ENCODE measurements at places on chromosomes 6 and 20. TPM values are rescaled to one million over a fixed set of nuclear protein-coding genes. Genes with fewer than 3 reads are reported as not detected.
A peak's percentile ranks its signal among the peaks of the same experiment; 100 is the strongest.

DNA sequence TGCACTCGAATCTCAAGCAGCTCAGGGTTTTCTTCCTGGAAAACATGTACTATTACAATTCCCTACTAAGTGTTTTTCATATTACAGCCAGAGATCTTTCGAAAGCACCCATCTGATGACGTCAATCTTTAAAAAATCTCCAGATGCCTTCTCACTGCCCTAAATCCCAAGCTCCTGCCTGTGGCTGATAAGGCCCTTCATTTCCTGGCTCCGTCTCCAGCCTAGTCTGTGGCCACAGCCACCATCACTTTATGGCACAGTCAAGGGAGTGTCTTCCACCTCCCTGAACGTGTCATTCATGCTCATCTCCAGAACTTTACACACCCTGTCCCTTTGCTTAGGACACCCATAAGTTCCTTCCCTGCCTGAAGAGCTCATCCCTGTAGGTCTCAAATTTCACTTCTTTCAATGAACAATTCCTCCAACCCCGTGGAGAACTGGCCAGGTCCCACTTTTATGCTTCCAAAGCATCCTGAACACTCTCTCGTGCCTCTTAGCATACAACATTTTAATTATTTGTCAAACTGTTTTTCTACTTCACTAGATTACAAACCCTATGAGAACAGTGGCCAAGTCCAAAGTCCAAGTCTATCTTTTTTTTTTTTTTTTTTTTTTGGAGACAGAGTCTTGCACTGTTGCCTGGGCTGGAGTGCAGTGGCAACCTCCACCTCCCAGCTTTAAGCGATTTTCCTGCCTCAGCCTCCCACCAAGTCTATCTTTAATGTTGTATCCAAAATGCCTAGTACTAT, 106.1 kb upstream of the AGPAT4 start:
- DNase-seq: no peak

DNA sequence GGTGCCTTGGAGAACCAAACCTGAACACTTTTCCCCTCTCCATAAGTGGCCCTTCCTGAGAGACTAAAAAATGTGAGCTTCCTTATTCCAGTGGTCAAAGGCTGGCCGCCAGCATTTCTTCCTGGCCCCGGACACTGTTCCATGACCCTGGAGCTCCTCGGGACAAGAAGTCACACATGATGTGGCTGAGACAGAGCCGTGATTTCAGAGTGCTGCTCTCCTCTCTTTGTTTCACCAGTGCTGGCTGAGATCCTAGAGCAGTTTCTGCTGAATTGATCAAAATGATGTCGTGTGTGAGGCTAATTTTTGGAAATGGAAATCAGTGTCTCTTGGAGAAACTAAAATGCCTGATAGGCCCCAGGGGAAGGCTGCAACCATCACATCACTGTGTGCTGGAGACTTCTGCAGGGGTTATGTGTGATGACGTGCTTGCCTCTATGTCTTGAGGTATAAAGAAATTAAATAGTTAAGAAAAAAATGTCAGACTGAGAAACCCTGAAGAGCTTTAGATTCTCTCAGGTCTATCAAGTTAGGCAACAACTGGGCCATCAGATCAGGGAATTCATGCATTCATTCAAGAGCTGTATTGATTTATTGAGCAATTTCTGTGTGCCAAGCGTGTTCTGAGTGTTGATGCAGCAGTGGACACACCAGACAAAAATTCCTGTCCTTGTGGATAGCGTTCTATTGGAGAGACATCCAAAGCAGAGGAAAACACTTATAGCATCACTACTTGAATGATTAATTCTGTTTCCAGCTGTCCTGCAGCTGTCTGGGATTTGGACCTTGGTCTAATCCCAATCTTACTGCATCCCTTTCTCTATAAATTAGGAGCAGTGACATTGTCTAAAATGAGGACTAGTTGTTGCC, 72.7 kb upstream of the CCN6 start:
- peak; percentile 67 for DNase-seq

DNA sequence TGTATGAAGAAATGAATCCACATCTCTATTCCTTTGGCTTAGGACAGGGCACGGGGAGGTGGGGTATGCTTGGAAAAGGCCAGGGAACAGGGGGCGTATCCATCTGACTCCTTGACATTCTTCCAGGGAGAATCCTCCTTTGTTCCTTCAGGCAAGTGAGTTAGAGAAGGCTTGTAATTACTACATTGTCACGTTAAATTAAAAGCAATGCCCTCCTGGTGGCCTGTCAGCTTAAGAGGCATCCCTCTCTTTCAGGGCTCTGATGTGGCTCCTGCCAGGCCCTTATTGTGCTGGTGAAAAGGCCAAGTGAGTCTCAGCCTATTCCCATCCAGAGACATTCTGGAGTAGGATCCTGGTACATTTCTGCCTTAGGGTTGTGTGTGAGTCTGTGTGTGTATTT, 128.3 kb downstream of the FOXA2 start:
- DNase-seq: no peak

DNA sequence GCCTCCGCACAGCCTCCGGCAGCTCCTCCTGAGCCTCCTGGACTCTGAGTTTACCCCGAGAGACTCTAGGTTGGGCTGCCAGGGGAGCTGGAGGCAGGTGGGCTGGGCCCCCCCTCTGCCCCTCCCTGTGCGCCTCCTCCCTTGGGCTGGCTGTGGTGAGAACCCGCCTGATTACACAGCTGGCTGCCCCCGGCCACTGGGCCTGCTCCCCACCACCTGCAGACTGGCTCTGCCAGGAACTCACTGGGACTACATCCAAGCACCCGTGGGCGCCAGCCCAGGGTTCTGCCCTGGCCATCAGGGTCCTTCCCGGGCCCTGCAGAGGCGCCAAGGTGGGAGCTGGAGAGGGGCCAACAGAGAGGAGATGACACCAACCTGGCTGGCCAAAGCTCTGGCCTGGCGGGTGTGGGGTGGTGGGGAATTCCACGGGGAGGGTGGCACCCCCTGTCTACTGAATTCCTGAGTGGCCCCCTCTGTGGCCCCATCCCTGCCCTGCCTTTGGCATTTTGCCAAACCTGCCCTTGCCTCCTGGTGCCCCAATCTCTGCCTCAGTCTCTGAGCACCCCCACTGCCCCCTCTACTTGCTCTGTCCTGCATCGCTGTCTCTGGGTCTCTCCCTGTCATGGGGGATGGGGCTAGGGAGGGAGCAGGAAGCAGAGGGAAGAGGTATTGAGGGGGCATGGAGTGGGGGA, 21.9 kb upstream of the CDH22 start:
- DNase-seq: no peak

DNA sequence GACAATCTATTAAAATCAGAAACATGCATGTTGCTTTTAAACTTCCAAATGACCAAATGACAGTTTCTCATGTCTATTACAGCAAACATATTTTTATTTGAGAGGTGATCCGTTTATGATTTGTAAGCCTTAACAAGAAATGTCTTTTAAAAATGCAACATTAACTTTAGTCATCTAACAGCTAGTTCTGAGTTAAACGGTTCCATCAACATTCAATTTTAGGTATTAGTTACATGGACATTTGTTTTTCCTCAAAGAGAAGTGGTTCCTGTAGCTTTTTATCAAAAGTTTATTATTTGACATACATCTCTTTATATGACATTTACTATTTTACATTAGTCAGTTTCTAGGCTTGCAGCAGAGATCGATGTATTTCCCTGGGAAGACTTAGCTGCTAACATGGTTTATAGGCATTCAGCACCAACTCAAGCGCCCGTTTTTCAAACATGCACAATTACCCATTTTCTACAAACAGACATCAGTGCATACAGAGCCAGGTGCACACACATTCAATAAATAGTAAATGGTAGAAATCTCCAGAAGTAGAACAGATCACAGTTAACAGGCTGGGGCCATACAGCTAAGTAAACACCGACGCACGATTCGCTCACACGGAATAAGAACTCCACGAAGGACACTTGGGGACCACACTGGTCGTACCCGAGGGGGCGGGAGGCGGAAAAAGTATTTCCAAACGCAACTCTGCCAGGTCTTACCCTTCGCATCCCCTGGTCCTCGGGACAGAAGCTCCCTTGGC, 882 bp downstream of the CNR1 start:
- DNase-seq: no peak

DNA sequence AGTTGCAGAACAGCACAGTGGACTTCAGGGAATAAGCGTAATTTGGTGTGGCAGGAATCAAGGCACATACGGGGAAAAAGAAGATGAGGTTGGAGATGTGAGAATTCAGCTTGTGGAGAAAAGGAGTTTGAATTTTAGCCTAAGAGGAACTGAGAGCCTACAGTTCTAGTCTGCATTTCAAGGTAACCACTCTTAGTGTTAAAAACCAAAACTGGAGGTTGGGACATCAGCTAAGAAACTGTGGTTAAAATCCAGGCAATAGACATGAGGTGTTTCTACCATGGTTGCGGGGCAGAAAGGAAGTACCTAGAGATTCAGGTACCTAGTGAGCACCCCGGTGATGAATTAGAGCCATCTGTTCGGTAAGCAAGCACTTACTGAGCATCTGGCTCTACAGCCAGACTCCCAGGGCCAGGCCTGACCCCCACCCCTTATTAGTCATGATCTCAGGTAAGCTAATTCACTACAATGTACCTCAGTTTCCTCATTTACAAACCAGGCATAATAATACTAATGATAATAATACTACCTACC, 44.4 kb downstream of the FAXC start:
- DNase-seq: no peak

- DNase-seq: no peak
Observed at GRCh38 chr20:58661598-58662473, 10.8 kb downstream of the STX16 start.

DNA sequence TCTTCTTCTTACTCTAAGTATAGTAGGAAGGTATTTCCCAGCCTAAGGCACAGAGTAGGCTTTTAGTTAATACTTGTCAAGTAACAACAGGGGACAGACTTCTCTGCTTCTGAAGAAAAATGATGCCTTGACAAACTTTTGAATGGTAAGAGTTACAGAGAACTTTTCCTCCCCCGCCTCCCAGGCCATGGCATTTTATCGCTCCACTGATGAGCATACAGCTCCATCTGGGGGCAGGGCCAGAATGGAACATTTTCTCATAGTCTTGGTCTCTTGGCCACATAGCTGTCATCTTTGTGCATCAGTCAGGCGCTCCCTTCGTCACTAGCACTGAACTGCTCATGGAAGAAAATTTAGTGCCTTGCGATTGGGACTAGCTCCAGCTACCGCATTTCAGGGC, 1066.8 kb upstream of the CITED2 start:
- peak; percentile 60 for DNase-seq

DNA sequence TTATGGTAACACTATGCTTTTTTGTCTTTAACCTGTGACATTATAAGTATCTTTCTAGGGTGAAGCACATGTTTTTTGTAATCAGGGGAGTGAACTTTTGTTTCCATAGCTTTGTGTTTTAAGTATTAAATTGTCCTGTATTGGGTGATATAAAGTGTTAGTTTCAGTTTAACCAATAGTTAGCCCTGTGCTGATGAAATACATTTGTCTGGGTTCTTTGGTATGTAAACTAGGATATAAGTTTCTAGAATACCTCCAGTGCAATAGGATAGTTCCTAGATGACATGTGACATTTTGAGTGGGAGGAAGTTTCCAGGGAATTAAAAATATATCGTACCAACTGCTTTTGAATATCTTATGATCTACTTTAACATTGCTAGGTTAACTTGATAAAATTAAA, 611.0 kb upstream of the MARCKS start:
- no peak for DNase-seq

- DNase-seq: no peak
Observed at GRCh38 chr6:158554611-158555361, 5.1 kb upstream of the TMEM181 start.

DNA sequence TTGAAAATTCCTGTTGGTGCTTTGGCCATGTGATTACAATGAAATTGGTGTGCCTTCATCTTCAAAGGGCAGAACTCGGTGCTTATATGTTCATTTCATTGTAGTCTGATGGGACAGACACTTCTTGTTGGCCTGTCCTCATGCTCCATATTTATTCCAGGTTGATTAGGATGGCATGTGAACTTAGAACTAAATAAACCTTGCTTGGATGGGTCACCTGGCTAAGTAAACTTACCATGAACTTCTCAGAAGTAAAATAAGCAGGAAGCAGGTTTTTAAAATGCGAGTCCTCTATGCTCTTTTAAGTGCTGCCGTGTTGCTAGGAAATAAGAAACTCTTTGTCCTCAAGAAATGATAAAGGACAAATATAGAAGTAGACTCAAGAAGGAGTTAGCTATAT, 26.7 kb downstream of the ZDHHC14 start:
- DNase-seq: no peak

DNA sequence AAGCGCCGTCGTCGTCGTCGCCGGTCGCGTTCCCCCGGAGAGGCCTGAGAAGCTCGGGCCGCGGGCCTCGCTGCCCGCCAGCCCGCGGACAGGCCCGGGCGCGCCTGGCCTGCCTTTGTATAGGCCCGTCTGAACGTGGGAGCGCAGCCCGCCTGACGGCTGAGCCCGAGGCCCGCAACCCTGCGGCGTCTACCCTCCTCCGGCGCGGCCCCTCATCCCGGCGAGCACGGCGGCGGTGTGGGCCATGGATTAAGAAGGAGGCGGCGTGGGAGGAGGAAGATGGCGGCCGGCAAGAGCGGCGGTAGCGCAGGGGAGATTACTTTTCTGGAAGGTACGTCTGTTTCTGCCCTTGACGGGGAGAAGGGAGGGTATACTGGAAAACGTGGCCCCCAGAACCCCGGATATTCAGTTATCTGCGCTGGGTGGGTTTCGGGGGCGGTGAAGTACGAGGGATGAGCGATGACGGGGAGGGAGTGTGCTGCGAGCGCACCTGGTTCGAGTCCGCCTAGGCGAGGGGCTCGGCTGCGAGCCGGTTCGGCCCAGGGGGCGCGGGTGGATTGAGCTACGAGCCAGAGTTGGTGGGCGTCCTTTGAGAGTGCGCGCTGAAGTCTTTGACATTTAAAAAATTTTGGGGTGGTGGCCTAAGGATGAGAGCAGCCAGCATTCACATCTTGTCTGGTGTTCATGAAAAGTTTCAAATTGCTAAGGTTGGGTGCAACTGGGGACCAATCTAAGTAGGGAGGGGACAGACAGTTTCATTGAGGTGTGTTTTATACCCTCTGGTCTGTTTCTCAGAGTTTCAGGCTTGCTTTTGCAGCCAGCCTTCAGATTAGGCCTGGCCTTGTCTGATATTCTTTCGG, 796 bp downstream of the SENP6 start:
- peak; percentile 48 for DNase-seq

DNA sequence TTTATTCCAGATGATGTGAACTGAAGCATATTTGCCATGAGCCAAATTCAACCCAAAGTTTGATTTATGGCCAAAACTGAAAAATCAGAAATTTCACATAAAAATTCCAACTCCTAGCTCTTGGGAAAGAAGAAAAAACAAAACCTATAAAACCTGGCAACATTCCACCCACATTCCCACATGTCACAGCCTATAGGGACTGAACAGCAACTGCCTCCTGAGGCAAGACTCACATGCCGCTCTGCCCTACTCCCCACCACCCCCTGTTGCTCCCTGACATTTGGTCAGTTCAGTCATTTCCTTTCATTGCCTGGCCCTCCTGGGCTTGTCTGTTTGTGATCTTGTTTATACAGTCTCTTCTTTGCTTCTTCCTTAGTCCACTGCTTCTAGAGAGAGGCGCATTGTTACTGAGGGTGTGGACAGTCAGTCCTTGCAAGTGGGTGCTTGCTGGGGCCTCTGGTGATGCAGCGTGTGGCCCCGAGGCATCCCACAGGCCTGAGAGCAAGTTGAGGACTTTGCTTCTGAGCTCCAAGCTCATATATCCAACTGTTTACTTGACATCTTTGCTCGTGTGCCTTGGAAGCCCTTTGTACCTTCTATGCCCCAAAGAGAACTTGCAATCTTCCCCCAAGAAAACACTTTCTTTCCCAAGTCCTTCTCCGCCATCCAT, 31.4 kb downstream of the NFATC2 start:
- no peak for DNase-seq

ENPP5 gene
- 5.9 TPM for polyA plus RNA-seq

CLVS2 gene
- polyA plus RNA-seq: not detected

TREML4 gene
- polyA plus RNA-seq: 0.07 TPM

OR2H1 gene
- not detected for polyA plus RNA-seq

ELOVL2 gene
- polyA plus RNA-seq: 1.6 TPM

TNXB gene
- polyA plus RNA-seq: 23.8 TPM

Measured in heart left ventricle (tissue), 16 donors.